ENCODE measurements at places on chromosomes 2 and 18.

GRCh38 chr18:9743200-9744016 lies 35.3 kb downstream of the RAB31 start:
- peak; percentile 94 for DNase-seq

GRCh38 chr2:235433860-235434259 lies 60.0 kb upstream of the AGAP1 start:
- DNase-seq: no peak

GRCh38 chr2:194696690-194697089 lies 960.3 kb upstream of the SLC39A10 start:
- DNase-seq: no peak

DNA sequence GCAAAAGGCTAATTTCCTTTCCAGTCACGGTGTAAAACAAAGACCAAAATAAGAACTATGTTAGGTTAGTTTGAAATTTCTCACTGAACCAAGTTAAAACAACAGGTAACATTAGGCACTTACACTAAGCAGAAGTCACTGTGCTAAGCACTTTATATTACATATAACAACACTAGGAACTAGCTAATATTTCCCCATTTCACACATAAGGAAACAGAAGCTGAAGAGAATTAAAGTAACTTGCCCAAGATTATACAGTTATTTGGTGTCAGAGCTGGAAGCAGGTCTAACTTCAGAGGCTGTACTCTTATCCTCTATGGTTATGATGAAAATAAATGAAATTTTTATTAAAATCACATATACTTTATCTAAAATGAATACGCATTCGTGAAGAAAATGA lies 5.9 kb downstream of the ITSN2 start:
- no peak for DNase-seq

- no peak for DNase-seq
Measured at GRCh38 chr2:25316101-25316500, 25.6 kb downstream of the DNMT3A start.

DNA sequence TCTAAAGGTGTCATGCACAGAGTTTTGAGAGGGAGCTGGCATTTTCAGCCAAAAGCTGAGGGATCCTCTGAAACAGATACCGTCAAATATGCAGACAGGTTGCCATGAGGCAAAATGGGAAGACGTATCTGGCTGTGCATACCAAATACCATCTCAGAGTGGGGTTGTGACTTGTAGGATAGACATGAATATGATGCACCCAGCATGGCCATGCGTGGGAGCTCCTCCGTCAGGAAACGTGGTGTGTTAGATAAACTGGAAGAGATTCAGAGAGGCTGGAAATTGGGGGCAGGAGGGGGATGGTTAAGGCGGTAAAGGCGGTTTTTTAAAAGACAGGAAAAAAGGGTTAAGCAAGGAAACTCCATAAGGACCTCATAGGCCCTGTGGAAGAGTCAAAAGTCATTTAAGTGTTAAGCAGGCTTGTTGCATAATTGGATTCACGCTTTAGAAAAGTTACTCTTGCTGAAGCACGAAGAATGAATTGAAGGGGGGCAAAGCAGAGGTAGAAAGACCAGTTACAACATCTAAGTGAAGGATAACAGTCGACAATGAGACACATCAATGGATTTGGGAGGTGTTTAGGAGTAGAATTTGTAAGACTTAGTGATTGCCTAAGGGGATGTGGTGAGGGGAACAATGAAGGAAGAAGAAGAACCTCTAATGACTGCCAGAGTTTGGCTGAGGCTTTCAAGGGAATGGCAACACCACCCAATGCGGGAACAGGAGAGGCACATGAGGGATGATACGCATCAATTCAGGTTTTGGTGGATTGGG lies 139.6 kb upstream of the CTAGE1 start:
- no peak for DNase-seq

DNA sequence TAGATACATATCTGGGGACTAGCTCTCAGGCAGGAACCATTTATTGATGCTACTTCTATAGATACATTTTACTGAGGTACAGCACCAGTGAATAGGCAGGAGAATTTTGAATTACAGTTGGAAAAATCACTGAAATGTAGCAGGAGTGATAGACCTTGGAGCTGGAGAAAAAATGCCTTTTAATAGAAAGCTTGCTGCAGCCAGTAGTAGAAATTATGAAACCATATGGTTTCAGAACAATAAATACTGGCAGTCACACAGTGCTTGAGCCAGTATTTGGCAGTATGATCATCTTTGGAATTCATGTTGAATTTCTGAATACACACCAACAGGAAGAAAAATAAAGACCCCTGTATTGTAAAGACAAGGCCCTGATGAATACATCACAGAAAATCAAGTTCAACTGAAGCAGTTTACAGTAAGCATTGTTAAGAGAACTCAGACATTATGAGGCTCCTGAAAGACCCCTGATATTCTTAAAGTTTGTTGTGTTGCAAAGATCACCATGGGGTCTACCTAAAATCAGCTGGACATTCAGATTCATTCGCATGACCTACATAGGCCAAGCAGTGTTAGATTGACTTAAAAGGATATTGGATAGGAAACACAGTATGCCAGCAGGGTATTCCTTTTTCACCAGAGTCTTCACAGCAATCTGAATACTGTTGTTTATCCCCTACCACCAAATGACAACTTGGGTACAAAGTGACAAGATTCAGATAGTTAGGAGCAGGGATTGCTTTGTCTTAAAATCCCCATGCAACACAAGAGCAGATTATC lies 139.0 kb downstream of the EHBP1 start:
- DNase-seq: no peak

DNA sequence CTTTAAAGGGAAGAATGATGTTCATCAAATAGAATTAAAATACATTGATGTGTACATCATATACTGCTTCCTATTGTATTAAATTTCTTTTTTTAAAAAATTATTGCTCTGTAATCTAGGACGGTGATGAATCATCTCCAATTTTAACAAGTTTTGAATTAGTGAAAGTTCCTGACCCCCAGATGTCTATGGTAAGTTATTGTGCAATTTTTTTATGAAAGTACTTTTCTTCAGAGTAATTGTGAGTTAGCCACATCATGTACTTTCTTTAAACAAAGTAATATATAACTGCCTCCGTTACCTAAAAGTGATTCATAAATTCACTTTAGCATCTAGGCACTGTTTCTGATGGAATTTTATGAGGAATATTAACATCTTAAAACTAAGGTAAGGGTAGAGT lies 38.1 kb downstream of the PIK3C3 start:
- no peak for DNase-seq

- no peak for DNase-seq
Measured at GRCh38 chr2:199378948-199379650, 78.6 kb downstream of the SATB2 start.

DNA sequence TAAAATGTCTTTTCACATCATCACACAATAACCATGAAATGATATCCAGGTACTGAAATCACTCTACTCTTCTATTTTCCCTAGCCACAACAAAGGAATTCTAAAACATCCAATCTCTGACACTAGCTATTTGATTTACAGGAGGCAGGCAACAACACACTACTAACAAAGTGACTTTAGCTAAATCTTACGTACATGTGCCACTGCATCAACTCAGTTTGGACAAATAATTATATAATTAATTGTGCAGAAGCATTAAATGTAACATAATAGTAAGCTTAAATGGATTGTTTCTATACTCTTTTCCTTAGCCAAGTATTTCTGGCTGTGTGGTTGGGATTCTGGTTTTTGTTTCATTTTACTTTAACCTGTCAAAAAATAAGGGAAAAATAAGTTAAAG lies 192.4 kb downstream of the AFF3 start:
- no peak for DNase-seq

DNA sequence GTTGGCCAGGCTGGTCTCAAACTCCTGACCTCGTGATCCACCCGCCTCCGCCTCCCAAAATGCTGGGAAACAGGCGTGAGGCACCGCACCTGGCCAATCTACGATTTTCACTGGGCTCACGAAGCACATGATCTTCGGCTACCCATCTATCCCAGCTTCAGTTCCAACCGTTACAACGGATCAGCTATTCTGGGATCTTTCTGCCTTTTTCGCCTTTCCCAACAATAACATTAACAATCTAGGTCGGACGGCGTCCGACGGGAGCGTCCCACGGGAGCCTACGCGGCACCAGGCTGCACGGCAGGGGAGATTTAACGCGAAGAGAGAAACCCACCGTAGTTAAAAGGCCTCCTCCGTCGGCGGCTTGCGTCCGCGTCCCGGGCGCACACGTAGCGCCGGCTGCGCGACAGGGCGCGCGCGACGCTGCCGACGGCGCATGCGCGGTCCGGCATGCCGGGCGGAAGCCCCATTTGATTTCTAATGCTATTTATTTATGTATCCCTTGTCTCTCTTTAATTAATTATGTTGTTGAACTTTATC lies at the start of gene MSL3B:
Gene MSL3B (minus strand): TSS at position 394 of the 540 bp plus-strand sequence.
- no peak for DNase-seq

GRCh38 chr2:68693951-68694350 lies 40.7 kb upstream of the ARHGAP25 start:
- no peak for DNase-seq

- no peak for DNase-seq
Measured at GRCh38 chr18:34189656-34190435, 34.9 kb downstream of the NOL4 start.

GRCh38 chr2:239224955-239225354 lies 175.9 kb downstream of the HDAC4 start:
- DNase-seq: no peak

GRCh38 chr2:18435426-18436037 lies 124.9 kb downstream of the RDH14 start:
- DNase-seq: no peak

- no peak for DNase-seq
Measured at GRCh38 chr2:195238826-195239225, 418.2 kb upstream of the SLC39A10 start.

All from RWPE2 (cell line).